ENCODE measurements at places on chromosomes 7 and 10.

DNA sequence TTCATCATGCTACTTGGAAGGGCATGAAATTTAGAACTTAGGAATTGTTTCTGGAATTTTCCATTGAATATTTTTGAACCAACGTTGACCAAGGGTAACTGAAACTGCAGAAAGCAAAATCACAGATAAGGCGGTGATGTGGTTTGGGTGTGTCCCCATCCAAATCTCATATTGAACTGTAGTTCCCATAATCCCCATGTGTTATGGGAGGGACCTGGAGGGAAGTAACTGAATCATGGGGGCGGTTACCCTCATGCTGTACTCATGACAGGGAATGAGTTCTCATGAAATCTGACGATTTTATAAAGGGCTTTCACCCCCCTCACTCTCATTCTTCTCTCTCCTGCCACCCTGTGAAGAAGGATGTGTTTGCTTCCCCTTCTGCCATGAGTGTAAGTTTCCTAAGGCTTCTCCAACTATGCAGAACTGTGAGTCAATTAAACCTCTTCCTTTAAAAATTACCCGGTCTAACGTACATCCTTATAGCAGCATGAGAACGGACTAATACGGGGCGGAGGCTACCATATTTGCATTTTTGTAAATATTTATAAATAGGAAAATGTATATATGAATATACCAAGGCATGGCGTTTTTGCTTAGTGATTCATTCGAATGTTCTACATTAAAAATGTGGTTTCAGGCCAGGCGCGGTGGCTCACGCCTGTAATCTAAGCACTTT lies 12.4 kb downstream of the NMT2 start:
- DNase-seq: no peak

DNA sequence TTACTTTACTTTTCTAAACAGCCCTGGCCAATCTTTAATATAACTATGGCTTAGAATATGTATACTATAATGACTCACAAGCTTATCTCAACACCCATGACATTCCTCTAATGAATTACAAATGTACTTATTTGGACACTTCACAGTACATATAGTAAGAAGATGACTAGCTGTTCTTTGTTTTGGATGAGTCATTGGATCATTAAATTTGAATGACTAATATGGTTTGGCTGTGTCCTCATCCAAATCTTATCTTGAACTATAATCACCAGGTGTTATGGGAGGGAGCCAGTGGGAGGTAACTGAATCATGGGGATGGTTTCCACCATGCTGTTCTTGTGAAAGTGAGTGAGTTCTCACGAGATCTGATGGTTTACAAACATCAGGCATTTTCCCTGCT lies 807.5 kb upstream of the SORCS1 start:
- DNase-seq: no peak

DNA sequence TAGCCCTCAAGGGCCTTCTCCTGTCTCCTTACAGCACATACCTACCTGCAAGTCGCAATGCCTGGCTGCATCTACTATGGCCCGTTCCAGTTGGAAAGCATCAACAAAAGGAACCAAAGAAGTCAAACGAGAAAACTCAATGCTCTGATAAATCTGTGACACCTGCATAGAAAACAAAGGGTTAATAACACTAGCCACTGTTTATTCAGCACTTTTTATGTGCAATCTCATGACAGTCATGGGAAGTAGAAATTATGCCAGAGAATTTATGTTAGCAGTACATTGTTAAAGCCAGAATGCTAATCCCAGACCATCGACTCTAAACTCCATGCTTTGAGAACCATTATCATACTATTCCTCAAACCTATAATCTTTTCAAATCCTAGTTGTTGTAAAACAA lies 21.1 kb downstream of the EIF3A start:
- no peak for DNase-seq

DNA sequence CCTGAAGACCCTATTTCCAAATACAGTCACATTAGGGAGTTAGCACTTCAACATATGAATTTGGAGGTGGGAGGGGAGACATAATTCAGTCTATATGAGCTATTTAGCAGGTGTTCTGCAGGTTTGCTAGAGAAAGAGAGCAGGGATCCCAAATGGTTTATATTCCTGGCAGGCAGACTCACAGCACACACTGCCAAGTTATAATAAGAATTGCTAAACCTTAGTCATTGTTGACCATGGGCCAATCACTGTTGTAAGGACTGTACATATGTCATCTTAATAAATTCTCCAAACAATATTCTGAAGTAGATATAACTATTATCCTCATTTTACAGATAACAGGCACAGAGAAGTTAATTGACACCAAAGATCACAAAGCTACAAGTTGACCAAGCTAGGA lies 1.5 kb upstream of the CCDC3 start:
- no peak for DNase-seq

DNA sequence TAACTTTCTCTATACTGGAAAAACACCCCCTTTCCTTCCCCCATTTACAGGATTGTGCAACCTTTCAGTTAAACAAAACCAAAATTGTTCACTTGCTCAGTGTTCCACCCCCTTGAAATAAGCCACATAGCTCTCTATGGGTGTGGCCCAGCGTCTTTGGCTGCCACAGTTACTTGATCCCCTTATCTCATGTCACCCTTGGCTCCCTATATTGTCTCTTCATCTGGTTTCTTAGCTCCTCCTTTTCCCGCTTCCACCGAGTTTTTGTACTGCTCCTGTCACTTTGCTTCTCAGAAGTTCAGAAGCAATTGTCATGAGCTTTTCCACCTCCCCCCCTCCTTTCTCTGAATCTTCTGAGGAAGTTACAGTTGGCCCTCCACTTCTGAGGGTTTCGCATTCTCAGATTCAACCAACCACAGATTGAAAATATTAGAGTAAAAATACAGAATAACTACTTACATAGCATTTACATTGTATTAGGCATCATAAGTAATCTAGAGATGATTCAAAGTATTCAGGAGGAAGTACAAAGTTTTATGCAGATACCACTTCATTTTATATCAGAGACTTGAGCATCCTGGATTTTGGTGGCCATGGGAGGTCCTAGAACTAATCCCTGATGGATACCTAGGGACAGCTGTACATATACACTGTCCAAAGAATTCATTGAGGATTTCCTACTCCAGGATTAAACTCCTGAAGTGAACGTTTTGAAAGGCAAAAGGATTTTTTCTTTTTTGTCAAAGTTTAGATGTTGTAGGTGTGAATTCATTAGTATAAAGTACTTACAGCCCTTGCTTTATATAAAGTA lies 60.4 kb downstream of the ADD3 start:
- no peak for DNase-seq

GRCh38 chr10:76624470-76624869 lies 1013.1 kb downstream of the KCNMA1 start:
- DNase-seq: no peak

GRCh38 chr7:7127773-7128172 lies 54.6 kb upstream of the C1GALT1 start:
- no peak for DNase-seq

- no peak for DNase-seq
Observed at GRCh38 chr7:158843771-158844170, 12.6 kb upstream of the DYNC2I1 start.

- DNase-seq: no peak
Observed at GRCh38 chr10:71998119-71998839, 34.1 kb downstream of the CHST3 start.

GRCh38 chr10:24009115-24009514 lies 199.8 kb upstream of the KIAA1217 start:
- no peak for DNase-seq

DNA sequence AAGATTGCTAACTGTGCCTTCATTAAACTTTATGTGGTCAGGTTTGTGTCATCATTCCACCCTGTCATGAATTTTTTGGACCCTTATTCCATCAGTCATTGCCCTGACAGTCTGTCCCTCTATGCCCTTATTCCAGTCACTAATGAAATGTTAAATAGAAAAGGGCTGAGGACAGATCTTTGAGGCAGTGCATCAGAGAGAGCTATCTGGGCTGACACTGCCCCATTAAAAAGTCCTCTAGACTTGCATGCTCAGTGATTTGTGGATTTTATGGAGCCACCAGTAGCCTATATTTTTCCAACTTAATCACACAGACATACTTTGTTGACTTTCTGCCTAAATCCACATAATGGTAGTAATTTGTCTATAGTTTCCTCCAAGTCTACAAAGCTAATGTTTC lies 264.7 kb upstream of the YAE1 start:
- DNase-seq: no peak

DNA sequence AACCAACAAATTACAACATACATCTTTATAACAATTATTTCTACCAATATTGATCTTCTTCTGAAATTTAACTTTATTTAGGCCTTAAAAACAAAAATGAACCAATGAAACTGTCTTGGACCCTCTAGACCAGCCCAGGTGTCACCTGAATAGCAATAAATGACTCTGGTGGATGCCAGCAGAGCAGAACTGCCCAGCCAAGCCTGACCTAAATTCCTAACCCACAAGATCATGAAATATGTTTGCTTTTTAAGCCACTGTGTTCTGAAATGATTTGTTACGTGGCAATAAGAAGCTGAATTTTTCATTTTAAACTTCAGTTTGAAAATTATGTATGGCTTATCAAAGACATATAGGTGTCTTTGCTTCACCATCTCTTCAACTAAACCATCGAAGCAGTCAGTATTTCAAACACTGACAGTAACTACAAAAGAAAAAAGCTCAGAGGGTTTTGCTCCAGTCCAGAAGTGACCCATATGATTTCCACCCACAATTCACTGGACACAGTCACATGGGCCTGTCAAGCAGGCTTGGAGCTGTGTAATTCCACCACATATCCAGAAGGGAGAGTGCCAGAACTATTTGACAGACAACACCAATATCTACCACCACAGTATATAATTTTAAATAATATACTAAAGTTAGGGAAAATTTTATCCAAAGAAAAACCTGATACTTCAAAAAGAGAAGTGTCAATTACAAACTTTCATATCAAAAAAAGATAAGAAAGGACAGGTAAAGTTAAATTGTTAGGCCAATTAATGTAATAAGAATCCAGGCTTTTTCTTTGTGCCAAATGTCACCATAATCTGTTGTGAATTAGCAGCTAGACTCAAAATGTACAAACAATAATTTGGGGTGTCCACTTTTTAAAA lies 94.5 kb downstream of the KMT2C start:
- no peak for DNase-seq

Measured in stimulated activated CD4-positive, alpha-beta T cell treated with anti-CD3 and anti-CD28 coated beads, Interleukin-2, amount 100 ng/mL, for 48 hours (primary cell).